NCI-H1436 (cell line): ENCODE measurements at places on chromosomes 7 and 10.

GRCh38 chr7:36430881-36431280 lies 41.2 kb downstream of the ANLN start:
- no peak for DNase-seq

- DNase-seq: no peak
These were observed 42.0 kb downstream of the ABCA13 start for GRCh38 chr7:48213226-48213625.

- DNase-seq: no peak
These were observed 504.5 kb downstream of the XPNPEP1 start for GRCh38 chr10:109418795-109419194.

DNA sequence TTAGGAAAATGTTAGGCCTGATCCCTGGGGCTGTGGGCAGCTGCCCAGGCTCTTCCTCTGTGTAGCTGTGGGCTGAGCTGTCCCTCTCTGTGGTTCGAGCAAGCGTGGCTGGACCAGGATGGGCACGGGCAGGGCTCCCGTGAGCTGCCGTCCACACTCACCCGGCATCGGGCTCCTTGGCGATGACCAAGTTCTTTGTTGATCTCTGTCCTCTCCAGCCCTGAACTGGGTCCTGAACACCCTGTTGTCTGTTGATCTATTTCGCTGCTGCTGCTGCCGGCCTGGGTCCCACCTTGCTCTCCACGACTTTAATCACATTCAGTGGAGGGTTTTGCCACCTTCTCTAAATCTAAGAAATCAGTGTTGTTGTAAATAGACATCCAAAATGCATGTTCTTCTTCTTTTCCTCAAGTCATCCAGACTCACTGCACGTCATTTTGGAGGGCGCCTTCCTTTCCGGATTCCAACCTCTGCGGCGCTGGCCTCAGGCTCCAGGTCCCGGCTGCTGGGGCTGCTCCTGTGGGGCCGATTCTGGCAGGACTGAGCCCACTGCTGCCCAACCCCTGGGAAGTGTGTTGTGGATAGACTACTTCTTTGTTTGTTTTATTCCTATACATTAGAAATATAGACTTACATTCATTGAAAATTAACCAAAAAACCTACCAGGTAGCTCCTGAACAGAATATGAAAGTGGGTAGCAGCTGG lies 100.6 kb downstream of the DYNC2I1 start:
- no peak for DNase-seq

DNA sequence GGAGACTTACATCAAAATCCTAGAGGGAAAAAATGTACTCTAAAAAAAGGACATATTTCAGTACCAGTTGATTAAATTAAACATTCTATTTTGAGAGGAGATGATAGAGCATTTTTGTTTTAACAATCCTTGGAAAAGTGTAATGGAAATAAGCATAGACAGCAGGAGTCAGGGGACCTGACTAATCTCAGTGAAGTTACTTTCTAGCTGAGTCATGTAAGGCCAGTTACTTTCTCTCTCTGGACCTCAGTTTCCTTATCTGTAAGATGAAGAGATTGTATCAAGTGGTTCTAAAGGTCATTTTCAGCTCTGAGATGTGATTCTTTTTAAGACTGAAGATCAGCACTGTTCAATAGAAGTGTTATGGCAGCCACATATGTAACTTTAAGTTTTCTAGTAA lies 44.1 kb downstream of the VTI1A start:
- DNase-seq: no peak

- DNase-seq: no peak
These were observed 31.2 kb downstream of the FAM171A1 start for GRCh38 chr10:15339892-15340291.

GRCh38 chr7:74617180-74617744 lies 40.3 kb upstream of the GTF2I start:
- no peak for DNase-seq

- no peak for DNase-seq
These were observed 119.7 kb upstream of the TNRC18 start for GRCh38 chr7:5543361-5543760.

GRCh38 chr10:113236998-113237397 lies 287.0 kb downstream of the TCF7L2 start:
- no peak for DNase-seq

- DNase-seq: no peak
These were observed 58.8 kb upstream of the AQP1 start for GRCh38 chr7:30852744-30853288.

- DNase-seq: no peak
These were observed 78.3 kb downstream of the ATRNL1 start for GRCh38 chr10:115171392-115171960.

DNA sequence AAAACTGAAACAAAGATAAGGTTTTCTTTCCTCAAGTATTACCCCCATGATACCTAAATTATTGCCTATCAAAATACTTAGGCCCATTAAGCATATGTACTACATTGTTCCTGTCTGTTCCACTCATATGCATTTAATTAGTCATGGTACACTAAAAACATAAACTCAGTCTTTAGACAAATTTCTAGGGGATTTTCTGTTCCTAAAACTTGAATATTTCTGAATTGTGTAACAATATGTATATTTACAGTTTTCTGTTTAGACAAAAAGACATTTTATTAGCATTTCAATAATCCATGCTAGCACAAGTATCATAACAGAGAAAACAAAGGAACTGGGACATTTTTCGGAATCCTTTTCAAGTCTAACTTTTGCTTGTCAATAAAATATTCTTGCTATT lies 234.2 kb downstream of the CRPPA start:
- DNase-seq: no peak
